CD8-positive, alpha-beta memory T cell (primary cell): ENCODE measurements at places on chromosomes 6 and 20.
A peak's percentile ranks its signal among the peaks of the same experiment; 100 is the strongest.

DNA sequence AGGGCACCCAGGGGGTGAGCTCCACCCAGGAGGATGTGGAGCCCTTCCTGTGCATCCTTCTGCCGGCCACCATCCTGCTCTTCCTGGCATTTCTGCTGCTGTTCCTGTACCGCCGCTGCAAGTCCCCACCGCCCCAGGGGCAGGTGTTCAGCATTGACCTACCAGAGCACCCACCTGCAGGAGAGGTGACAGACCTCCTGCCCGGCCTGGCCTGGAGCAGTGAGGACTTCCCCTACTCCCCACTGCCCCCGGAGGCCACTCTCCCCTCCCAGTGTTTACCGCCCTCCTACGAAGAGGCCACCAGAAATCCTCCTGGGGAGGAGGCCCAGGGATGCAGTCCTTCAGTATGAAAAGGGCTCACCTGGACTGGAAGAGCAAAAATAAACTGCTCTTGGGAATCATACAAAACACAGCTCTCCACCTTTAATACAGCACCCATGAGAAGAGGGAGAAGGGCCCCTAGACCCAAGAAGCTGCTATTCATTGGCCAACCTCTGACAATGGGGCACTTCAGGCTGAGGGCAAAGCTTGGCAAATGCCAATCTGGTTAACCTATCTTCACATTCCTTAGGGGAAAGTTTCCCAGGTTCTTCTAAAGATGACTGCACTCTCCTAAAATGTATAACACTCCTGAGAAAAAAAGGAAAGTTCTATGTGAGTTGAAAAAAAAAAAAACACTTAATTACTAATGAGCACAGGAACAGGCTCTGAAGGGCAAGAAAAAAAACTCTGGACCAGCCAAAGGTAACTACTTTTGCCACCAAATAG lies 5.0 kb downstream of the SMIM28 start:
- no peak for DNase-seq

- DNase-seq, result no peak
Observed at GRCh38 chr20:48734104-48734749, 93.6 kb downstream of the PREX1 start.

- DNase-seq, result no peak
Observed at GRCh38 chr20:22503577-22503976, 80.8 kb downstream of the FOXA2 start.

DNA sequence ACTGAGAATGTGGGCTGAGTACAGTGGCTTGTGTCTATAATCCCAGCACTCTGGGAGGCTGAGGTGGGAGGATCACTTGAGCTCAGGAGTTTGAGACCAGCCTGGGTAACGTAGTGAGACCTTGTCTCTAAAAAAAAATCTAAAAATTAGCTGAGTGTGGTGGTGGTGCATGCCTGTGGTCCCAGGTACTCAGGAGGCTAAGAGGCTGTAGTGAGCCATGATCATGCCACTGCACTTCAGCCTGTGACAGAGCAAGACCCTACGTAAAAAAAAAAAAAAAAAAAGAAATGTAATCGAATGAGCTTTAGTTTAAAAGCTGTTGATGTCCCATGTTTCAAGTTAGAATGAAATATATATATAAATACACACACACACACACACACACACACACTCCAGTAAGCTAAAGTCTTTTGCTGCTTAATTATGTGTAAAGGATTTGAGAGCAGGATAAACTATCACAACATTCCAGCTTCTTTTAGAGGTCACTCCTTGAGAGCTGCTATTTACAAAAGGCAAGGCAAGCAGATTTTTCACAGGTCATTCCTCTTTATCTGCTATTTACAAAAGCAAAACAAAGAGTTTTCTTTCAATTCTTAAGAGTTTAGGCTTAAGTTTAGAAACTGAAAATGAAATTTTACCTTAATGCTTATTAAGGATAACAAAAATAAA lies 4.7 kb upstream of the MICAL1 start:
- no peak for DNase-seq

- DNase-seq, result no peak
Observed at GRCh38 chr20:49590163-49591017, 22.5 kb upstream of the PTGIS start.

- DNase-seq, result no peak
Observed at GRCh38 chr6:15796844-15797243, 134.0 kb upstream of the DTNBP1 start.

DNA sequence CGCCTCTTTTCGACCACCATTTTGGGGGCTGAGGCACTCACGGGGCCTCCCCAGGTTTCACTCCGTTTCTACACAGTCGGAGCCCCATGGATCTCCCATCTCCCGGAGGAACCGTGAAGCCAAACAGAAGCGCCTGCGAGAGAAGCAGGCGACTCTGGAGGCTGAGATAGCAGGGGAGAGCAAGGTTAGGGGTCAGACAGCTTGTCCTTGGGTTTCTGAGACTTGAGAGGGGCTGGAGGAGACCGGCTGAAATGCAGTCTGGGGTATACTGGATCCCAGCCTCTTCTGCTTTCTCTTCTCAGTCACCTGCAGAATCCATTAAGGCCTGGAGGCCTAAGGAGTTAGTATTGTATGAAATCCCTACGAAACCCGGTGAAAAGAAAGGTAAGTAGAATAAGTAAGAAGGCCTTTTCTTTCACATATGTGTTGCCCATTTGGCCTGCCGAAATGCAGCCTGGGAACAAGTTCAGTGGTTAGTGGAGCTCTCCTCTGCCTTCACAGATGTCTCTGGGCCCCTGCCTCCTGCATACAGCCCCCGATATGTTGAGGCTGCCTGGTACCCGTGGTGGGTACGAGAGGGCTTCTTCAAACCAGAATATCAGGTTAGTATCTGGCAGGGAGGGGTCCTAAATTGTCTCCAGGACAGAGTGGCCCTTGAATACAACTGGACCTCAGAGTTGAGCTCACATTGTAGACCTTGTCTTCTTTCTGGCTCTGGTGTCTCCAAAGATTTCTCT lies 984 bp downstream of the VARS2 start:
- DNase-seq, result peak; percentile 9

GRCh38 chr20:4787069-4787468 lies 65.4 kb downstream of the PRND start:
- no peak for DNase-seq

DNA sequence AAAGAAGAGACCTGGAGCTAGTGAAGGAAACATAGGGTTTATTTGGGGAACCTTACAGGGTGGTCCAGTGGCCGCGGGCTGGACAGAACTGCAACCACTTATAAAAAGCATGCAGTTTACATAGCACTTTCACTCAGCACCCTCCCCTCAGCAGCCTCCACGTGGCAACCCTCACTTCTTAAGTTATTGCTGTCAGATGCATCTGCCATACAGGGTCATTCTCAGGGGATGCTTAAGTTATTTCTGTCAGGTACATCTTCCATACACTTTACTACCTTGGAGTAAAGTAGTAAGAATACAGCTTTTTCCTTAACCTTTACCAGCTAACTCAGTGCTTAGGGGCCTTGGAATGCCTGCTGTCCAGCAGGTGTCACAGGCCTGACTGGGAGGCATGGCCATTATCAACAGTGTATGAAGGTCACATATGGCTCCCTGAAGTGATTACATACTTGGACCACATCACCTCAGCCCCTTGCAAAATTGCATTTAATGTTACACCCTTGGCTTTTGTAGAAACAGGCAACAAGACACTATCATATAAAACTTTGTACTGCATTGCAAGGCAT lies 2.0 kb upstream of the NOL7 start:
- DNase-seq, result no peak

- no peak for DNase-seq
Observed at GRCh38 chr6:88679841-88680240, 283.6 kb downstream of the RNGTT start.

GRCh38 chr20:8434326-8434876 lies 302.3 kb downstream of the PLCB1 start:
- no peak for DNase-seq

GRCh38 chr6:115631028-115631427 lies 429.7 kb downstream of the FRK start:
- DNase-seq, result no peak

DNA sequence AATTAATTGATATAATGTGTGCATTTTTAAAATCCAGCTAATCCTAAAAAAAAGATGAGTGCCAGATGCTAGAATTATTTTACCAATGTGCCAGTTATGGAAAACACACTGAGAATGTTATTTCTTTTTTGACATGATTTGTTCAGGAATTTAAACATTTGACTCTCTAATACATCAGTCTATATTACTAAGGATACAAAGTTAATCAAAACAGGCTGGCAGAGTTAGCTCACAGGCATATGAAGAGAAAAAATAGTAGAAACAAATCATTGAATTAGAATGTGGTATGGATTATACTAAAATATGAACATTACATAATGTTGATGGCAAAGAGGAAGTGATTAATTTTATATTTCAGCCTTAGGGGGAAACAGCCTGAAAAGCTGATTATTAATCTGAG lies 368.3 kb upstream of the GJE1 start:
- DNase-seq, result no peak

GRCh38 chr6:108666656-108667260 lies 106.0 kb downstream of the FOXO3 start:
- no peak for DNase-seq
